Urinary bladder (tissue), 4 donors: ENCODE measurements at places on chromosomes 5 and 9.

- no peak for DNase-seq
These were observed 4.1 kb downstream of the BTNL9 start for GRCh38 chr5:181044093-181044599.

DNA sequence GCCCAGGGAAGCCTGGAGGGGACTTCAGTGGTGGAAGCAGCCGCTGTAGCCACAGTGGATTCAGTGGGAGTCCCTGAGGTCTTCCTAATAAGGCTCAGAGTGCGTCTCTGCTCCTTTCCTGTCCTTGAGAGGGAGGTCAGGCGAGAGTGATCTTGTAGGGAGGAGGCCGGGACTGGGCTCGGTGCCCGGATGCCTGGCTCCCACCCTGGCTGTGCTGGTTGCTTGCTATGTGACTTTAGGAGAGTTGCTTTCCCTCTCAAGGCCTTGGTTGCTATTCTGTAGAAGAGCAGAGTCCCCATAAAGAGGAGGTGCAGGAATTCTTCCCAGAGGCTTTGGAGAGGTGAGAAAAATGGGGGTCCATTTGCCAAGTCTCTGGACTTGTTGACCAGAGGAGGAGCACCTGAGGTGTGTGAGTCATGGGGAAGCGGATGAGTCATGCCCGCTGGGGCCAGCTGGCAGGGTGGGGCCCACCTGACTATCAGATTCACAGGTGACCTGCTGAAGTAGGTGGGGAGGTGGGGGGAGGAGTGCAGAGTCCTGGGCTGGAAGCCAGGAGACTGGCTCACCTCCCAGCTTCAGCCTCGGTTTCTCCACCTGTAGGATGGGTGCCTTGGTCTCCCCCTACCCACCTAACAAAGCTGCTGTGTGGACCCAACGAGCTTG is 13.8 kb downstream of the GSN start:
- no peak for DNase-seq

DNA sequence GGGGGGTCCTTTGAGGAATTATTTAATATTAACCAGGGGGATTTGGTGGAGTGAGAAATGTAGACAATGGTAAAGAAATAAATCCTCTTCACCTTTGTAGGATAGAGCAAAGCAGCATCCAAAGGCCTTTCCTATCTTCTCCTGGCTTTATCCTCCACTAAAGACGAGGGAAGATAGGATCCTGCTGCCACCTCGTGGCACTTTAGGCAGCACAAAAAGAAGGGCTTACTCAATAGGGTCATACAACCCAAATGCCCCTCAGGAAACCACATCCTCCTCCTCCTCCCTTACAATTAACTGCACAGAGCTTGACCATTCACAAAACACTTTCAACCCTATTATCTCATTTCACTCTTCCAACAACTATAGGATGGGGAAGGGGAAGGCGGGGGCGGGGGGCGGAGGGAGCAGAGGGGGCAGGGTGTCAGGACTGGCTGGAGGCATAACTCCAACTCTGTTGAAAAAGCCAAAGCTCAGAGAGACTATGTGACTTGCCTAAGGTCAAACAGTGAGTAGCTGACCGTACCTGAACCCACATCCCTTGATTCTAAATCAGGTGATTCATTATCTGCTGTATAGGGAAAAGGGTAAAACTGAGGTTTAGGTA is 45.4 kb upstream of the MYOT start:
- DNase-seq, result no peak

GRCh38 chr5:111075520-111075919 is 4.0 kb downstream of the TSLP start:
- DNase-seq, result no peak

DNA sequence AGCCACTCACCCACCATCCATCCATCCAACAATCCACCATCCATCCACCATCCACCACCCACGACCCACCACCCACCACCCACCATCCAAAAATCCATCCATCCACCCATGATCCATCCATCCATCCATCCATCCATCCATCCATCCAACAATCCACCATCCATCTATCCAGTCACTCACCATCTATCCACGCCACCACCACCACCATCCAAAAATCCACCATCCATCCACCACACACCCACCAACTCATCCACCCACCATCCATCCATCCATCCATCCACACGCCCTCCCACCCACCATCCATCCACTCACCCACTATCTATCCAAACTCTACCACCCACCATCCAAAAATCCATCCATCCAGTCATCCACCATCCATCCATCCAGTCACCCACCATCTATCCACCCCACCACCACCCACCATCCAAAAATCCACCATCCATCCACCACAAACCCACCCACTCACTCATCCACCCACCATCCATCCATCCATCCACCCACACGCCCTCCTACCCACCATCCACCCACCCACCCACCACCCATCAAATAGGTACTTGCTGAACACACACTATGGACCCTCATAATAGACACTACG is 9.0 kb downstream of the DPH7 start:
- DNase-seq, result no peak

GRCh38 chr5:32521481-32521880 is 63.9 kb upstream of the SUB1 start:
- no peak for DNase-seq

GRCh38 chr5:67774786-67775185 is 440.8 kb upstream of the PIK3R1 start:
- DNase-seq, result no peak

GRCh38 chr5:151450605-151451004 is 3.2 kb downstream of the SLC36A1 start:
- no peak for DNase-seq

- DNase-seq, result no peak
These were observed 7.3 kb downstream of the SRFBP1 start for GRCh38 chr5:121968910-121969607.

GRCh38 chr9:79387101-79387835 is 184.5 kb upstream of the TLE4 start:
- no peak for DNase-seq
